CD8-positive, alpha-beta memory T cell (primary cell): ENCODE measurements at places on chromosomes 5 and 9. TPM values are rescaled to one million over a fixed set of nuclear protein-coding genes. Genes with fewer than 3 reads are reported as not detected.

DNA sequence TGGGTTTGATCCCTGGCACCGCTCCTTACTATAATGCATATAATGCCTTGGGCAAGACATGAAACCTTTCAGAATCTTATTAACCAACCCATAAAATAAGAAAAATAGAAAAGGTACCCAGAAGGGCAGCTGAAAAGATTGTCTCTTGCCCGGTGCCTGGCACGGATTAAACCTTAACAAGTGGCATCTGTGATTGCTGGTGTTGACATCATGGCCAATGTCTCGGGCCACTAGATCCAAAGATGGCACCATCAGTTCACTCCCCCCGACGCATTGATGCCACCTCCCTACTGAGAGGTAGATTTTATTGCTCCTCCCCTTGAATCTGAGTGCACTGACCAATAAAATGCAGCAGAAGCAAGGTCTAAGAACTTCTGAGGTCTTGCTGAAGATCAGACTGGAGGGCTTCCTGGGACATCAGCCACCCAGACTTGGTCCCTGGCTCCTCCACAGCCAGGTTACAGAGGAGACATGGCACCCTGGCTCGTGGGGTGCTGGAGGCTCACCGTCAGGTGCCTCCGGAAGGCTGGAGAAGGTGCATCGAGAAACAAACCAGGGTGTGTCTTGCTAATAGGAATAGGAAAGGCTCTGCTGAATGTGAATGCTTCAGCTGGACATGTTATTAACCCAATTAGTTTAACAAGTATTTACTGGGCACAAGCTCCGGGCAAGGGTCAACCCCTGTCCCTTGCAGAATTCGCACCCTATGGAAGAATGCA, 80.0 kb upstream of the COL5A1 start:
- H3K27me3 ChIP-seq: no peaks in the 10 kb centered on the region
- no peak overlapping the region for H3K27ac ChIP-seq
- H3K4me3 ChIP-seq: no peak overlapping the region
- H3K36me3 ChIP-seq: no peaks in the 10 kb centered on the region
- no peak for DNase-seq
- H3K4me1 ChIP-seq: no peaks in the 10 kb centered on the region

DNA sequence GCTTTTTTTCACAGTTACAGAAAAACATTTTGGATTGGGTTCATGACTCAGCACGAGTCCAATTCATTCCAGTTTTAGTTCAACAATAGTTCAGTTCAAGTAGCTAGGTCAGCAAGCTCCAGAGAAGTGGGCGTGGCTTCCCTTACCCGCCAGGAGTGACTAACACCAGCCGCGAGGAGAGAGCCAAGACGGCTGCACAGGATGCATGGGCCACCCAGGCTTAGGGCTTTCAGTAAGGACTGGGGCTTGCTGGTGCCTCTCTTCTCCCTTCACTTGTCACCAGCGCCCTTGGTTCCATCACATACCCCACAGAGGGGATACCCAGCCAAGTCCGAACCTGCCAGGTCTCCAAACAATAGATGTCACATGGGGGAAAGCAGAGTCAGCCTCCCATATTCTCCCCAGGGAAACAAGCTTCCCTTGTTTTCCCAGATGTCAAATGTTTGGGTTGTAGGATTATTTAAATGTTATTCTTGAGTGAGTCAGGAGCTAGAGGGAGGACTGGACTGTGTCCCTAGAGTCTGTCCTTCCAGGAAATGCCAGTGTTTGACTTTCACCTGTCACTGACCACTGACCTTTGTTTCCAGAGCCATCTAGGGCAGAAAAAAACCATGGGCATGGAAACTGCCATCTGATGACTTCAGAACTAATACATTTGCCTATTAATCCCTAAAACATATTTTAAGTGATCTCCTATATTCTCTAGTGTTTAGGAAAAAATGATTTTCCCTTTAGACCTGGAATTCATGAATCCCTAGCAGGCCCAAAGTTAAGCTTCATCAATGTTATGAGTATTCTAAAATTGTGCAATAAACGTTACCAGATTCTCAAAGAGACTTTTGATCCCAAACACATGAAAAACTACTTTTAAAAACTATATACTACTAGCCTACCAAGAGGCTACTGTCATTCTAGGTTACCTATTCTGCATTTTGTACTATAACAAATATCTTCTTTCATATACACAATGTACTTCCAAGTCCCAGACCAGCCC, 51.9 kb downstream of the NIPAL4 start:
- peaks cover 5% of the 10 kb centered on the region for H3K36me3 ChIP-seq
- no peaks in the 10 kb centered on the region for H3K4me1 ChIP-seq

The AJM1 gene
- 3.2 TPM for total RNA-seq

The IRX1 gene
- not detected for total RNA-seq
